Activated CD4-positive, alpha-beta T cell treated with anti-CD3 and anti-CD28 coated beads, Interleukin-10, Interleukin-2, amounts not matched to agents 100 ng/mL and 50 ng/mL, durations not matched to agents 16 hours and 8 hours (primary cell): ENCODE measurements at places on chromosomes 13 and 19.

DNA sequence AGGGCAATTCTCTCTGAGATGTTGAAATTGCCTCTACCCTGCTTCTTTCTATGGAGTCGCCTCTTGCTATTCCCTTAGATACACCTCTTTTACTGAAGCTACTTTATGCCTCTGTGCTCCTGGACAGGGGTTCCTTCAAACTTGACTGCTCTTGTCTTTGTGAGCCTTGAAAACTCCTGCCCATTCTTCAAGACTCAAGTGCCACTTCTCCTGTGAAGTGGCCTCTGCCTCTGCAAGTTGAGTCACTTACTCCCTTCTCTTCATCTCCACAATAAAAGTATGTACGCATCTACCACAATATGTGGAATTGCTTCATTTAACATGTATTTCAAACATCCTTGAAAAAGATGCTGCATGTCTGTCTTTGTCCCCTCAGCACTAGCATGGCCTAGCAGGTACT, 66.0 kb upstream of the TPP2 start:
- no peak for DNase-seq

DNA sequence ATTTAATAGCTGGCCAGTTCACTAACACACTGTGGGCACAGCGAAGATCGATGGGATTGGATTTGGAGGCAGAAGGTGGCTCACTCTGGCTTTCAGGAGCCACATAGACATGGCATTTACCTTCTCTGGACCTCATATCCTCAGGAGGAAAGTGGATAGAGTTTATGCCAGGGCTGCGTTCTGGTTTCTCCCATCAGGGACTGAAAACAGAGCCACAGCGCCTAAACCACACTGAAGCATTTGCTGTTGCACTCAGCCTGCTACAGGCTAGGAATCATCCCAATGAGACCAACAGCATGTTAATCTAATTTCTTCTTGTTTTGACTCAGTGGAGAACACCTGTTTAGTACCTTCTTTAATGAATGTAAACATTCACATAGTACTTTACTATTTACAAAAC, 1.6 kb downstream of the CYSLTR2 start:
- DNase-seq, result peak; percentile 4

- DNase-seq, result no peak
Measured at GRCh38 chr13:105774739-105775460, 760.6 kb downstream of the EFNB2 start.

DNA sequence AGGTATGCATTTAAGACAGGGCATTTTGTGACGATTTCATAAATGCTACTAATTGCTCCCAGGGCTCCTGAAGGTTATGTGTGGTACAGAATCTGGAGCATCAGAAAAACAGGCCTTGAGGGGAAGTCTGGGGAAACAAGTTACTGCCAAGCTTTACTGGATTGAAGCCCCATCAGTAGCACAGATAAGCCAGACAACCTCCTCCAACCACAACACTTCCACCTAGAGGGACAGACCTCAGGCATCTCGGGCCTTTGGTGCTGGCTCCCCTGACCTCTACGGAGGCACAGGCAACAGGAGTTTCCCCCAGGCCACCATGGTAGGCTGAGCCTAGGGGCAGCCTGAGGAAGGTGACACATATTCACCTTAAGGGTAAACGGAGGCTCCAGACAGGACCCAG, 54.1 kb downstream of the ABCC4 start:
- no peak for DNase-seq

GRCh38 chr19:35194012-35194984, 34.2 kb downstream of the FAM187B start:
- no peak for DNase-seq

GRCh38 chr13:112783978-112784371, 94.1 kb downstream of the ATP11A start:
- DNase-seq, result no peak

DNA sequence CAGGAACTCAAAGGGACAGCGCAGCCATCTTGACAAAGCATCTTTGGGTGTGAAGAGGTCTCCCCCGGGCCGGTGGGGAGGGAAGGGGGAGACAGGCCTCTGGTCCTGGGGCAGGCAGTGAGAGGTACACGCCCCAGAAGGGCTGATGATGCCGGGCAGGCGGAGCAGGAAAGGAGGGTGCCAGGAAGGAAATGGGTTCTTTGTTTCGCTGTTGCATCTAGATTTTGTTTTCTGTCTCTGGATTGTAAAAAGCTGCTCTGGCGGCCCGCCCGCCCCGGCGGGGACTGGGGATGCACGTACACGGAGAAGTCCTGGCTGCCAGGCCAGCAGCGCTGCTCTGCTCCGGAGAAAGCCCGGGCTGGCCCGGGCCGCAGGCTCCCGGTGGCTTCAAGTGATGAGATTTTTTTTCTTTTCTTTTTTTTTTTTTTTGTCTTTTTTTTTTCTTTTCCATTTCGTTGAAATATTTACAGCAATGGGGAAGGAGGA, 13.2 kb upstream of the ASF1B start:
- DNase-seq, result peak; percentile 62

- DNase-seq, result no peak
Measured at GRCh38 chr13:29435125-29435911, 160.2 kb downstream of the SLC7A1 start.

GRCh38 chr13:99671746-99672145, 170.5 kb downstream of the TM9SF2 start:
- DNase-seq, result no peak

DNA sequence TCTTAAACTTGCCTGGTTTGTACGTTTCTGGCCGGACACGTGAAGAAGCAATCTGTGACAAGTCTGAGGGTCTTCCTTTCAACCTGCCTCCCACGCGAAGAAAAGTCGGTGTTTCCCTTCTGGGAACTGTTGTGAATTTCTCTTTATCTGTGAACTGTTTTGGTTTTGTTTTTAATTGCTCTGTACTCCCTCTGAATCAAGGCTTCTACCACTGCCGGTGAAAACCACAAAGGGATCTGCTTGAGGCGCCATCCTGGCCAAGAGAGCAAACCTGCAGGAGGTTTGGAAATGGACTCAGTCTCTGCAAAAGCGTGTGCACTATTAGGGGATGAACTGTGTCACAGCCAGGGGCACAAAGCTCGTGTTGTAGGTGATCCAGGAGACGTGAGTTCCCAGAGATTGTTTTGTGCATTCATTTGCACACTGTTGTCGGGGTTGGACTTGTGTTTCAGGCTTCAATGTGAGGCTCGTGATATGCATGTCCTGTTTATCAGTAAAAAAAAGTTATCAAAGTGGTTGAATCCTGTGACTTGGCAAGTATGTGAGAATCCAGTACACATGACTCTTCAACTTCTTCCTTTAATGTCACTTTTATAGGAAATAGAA, 9.7 kb downstream of the SIGLEC8 start:
- peak; percentile 67 for DNase-seq

GRCh38 chr19:49889687-49890348, 6.9 kb downstream of the IL4I1 start:
- DNase-seq, result peak; percentile 86

DNA sequence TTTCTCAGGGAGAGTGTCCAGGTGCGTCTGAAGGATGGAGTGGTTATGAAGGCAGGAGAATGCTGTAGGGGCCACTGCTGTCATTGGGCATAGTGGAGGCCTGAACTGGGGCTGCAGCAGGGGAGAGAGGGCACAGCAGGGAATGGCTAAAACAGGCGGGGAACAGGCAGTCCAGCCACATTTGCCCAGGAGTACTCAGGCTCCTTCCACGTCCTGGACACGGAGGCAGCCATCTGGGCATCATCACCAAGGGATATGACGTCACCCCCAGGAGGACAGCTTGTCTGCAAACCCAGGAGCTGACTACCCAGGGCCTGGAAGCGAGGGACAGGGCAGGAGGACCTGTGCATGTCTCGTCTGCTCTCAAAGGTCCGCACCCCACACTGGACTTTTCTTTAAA, 22.2 kb downstream of the VSTM2B start:
- no peak for DNase-seq

DNA sequence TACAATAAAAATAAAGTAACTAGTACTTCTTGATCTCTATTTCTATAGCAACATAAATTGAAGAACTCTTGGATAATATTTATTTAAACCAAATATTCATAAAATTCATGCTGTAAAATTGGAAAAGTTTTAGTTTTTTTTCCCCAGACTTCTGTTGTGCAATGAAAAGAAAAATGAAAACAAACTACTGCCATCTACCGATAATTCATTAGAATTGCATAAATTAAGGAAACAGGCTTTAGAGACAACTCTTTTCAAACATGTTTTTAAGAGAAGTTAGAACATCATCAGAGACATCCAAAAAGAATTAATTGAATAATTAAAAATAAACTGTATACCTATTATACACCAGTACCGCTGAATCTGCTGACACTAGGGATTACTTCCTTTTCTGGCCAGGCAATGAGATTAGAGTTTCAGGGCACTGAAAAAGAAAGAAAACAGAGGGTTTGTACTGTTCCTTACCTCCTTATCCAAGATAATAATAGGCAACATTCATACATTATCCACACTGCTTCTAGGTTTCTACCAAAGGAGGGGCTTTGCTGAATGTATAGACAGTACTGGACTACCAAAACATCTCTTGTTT, 4.9 kb downstream of the CCDC122 start:
- DNase-seq, result peak; percentile 21

- no peak for DNase-seq
Measured at GRCh38 chr13:48775804-48776203, 122.1 kb downstream of the CYSLTR2 start.

GRCh38 chr13:20869540-20869939, 33.0 kb downstream of the XPO4 start:
- DNase-seq, result no peak

DNA sequence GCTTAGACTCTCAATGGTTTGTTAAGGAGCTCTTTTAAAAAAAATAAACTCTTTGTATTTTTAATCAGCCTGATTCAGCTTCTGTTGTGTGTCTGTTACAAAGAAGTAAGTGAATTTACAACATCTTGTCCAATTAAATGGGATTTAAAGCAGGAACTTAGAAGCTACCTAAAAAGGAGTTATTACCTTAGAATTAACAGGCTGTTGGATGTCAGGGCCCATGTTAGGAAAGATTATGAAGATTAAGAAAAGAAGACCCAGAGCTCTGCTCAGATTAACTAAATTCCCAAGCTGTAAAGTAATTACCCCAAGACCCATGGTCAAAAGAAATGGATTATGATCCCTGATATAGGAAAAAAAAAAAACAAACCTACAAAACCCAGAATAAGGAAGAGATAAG, 44.1 kb upstream of the ZNF780A start:
- DNase-seq, result no peak

- DNase-seq, result no peak
Measured at GRCh38 chr19:18860725-18861124, 29.0 kb downstream of the UPF1 start.

GRCh38 chr19:45279587-45280192, 28.6 kb downstream of the MARK4 start:
- DNase-seq, result no peak

GRCh38 chr13:62033934-62034333, 618.3 kb upstream of the PCDH20 start:
- DNase-seq, result no peak

DNA sequence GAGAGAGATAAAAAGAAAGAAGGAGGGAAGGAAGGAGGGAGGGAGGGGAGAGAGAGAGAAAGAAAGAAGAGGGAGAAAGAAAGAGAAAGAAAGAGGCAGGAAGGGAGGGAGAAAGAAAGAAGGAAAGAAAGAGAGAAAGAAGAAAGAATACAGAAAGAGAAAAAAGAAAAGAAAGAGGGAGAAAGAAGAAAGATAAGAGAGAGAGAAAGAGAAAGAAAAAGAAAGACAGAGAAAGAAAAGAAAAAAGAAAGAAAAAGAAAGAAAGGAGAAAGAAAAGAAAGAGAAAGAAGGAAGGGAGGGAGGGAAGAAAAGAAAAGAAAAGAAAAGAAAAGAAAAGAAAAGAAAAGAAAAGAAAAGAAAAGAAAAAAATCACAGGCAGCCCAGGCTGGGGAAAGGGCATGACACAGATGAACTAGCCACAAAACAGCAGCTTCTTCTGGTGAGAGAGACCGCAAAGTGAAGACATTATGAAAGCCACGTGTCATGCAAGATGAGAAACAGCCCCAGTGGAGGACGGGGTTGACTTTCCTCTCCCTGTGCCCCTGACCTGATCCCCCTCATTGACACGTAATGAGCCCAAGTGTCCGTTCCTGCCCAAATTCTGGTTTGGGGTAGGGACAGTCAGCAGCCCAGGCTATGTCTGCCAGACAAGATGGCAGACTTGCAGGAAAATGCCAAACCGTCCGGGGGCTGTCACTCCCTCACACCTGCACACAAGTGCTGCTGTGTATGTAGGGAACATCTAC, 102.1 kb downstream of the INSR start:
- peak; percentile 74 for DNase-seq

DNA sequence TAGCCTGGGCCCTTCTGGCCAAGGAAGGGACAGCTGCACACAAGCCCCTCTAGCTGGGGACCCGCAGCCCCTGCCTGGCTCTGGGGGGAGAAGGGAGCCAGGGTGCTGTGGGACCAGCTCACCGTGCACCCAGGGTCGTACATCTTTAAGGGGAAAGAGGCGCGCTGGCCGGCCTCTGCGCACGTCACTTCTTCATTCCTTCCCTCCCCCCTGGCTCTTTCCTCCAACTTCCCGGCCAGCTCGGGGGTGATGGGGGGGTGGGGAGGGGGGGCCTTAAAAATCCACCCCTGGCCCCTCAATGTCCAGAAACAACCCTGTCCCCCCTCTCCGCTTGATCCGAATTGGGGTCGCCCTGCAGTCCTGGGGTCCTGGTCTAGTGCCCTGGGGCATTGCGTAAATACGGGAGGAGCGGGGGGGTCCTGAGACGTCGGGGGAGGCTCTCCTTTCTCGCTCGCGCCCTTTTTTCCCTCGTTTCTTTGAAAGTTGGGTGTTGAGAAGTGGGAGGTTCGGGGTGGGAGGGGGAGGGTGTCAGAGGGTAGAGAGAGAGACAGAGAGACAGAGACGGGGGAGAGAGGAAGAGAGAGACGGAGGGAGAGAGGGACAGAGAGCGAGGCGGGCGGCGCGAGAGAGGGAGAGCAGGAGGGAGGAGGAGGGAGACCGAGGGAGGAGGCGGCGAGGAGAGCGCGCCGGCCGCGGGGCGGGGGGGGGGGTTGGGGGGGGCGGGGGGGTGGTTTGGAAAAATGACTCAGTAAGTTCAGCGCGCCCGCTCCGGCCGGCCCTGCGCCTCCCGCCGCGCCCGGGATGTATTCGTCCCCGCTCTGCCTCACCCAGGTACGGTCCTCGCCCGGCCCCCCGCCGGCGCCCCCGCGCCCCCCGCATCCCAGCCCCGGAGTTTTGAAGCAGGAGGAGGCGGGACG, at the start of gene NFIC:
Gene NFIC, plus strand, starts transcription at position 748 of the 917 bp plus-strand sequence. Its CDS starts 54 bp downstream, at position 802.
- peak; percentile 36 for DNase-seq

DNA sequence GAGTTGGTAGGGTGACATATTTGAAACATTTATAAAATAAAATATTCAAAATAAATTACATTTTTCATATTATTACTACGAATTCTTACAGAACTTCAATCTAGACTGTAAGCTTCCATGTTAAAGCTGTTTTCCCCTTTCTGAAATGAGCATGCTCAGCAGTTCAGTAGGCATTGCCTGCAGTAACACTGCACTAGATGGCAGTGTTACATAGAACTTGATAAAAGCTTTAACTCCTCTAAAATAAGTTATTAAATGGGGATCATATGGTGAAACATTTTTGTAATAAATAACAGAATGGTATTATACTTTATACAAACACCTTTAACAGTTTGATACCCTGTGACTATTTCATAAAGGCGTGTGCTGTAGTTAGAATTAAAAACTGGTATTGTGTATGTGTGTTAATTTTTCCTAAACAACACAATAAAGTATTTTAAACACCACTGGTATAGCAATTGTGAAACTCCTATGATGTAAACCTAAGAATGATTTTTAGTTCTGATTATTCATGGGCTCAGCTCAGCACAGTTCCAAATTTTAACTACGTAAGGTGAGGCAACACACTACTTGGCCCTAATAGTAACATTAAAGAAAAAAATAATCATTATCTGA, 11.6 kb upstream of the GPR18 start:
- DNase-seq, result peak; percentile 70
